Hair follicle dermal papilla cell (primary cell): ENCODE measurements at places on chromosomes 6 and 20. TPM values are rescaled to one million over a fixed set of nuclear protein-coding genes. Genes with fewer than 3 reads are reported as not detected.

SLC35B3 gene
- 22.7 and 24.8 TPM in 2 replicates for total RNA-seq

MSH5 gene
- total RNA-seq: 9.6 and 11.7 TPM in 2 replicates

HAO1 gene
- not detected in 2 replicates for total RNA-seq

SERAC1 gene
- 34.0 and 34.4 TPM in 2 replicates for total RNA-seq

NOX3 gene
- not detected in 2 replicates for total RNA-seq

SYCP2 gene
- 0.85 and 1.6 TPM in 2 replicates for total RNA-seq
